GM23338 (cell line): ENCODE measurements at places on chromosomes 7 and 10. TPM values are rescaled to one million over a fixed set of nuclear protein-coding genes. Genes with fewer than 3 reads are reported as not detected.
A peak's percentile ranks its signal among the peaks of the same experiment; 100 is the strongest.

- no peaks in the 10 kb centered on the region for H3K4me1 ChIP-seq
- H3K36me3 ChIP-seq = no peaks in the 10 kb centered on the region
- peak; percentile 91 for DNase-seq
- no peaks in the 10 kb centered on the region for H3K27me3 ChIP-seq
- H3K4me3 ChIP-seq = no peak overlapping the region
Measured at GRCh38 chr7:98753989-98754479, 115.8 kb downstream of the TMEM130 start.

Gene IFIT1B
- not detected in 2 replicates for total RNA-seq

Gene ELMO1
- 15.0 and 24.9 TPM in 2 replicates for total RNA-seq

GRCh38 chr10:119209736-119210355 is 2.5 kb downstream of the GRK5 start:
- H3K27me3 ChIP-seq = peaks cover 18% of the 10 kb centered on the region
- peak overlapping the region; percentile 7; the same call in 1 of the 2 replicates for H3K4me3 ChIP-seq
- peaks cover 47% of the 10 kb centered on the region for H3K4me1 ChIP-seq
- H3K36me3 ChIP-seq = no peaks in the 10 kb centered on the region
- no peak overlapping the region for H3K27ac ChIP-seq

GRCh38 chr10:21510241-21511094 is 15.0 kb downstream of the SKIDA1 start:
- H3K27me3 ChIP-seq = peaks cover 53% of the 10 kb centered on the region
- DNase-seq = peak; percentile 86
- no peaks in the 10 kb centered on the region for H3K36me3 ChIP-seq
- peak overlapping the region; percentile 64 for H3K4me3 ChIP-seq
- peaks cover 73% of the 10 kb centered on the region for H3K4me1 ChIP-seq

Gene GJD4
- 0.35 TPM in 1 of 2 replicates, not detected in the other for total RNA-seq

- no peaks in the 10 kb centered on the region; the same call in 1 of the 2 replicates for H3K4me1 ChIP-seq
- H3K4me3 ChIP-seq = no peak overlapping the region
- DNase-seq = no peak
- no peak overlapping the region for H3K27ac ChIP-seq
- H3K36me3 ChIP-seq = no peaks in the 10 kb centered on the region
Measured at GRCh38 chr7:22444181-22444971, 55.6 kb downstream of the STEAP1B start.

Gene EN2
- total RNA-seq = not detected in 2 replicates

DNA sequence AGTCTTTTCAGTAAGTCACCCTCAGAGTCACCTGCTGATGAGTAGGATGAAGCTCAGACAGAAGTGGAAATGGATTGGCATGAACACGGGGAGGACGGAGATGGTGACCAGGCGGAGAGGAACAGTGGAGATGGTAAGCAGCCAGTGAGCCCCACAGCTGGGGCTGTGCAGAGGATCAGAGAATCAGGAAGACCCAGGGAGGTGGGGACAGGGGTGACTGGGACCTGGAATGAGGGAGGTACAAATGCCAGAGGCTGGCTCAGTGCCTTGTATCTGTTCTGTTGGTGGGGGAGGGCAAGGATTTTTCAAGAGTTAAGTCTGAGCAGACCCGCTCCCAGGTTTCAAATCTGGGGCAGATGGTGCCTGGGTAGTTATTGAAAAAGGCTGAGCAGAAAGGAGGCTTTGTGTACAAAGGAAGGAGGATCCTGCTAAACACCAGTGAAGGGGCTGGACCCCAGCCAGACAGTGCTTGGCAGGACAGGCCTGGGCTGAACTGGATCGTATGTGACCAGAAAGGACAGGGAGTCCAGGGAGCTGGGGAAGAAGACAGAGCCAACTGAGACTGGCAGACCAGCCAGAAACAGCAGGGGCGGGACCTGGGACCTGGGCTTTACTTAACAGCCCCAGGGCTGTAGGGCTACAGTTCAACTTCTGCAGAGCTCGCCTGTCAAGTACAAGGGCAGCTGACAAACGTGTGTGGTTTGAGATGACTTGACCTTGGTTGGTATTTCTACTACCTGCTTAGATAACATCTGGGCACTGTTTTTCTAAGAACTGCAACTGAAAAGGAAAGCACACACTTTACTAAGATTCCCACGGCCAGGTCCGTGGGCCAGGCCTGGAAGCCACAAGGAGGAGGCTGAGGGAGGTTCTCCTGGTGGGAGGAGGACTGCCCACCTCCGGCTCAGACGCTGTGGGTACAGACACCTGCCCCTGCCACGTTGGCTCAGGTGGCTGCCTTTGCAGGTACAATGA is 13.2 kb upstream of the FRMPD2 start:
- no peaks in the 10 kb centered on the region for H3K36me3 ChIP-seq
- no peak overlapping the region for H3K27ac ChIP-seq
- 0 out of 2 replicates have a peak, but pooled peaks cover 3% of the 10 kb centered on the region for H3K4me1 ChIP-seq
- DNase-seq = no peak
- no peaks in the 10 kb centered on the region for H3K27me3 ChIP-seq

Gene SUN3
- 0.52 TPM in 1 of 2 replicates, not detected in the other for total RNA-seq

Gene GCK
- total RNA-seq = 7.3 and 9.3 TPM in 2 replicates

DNA sequence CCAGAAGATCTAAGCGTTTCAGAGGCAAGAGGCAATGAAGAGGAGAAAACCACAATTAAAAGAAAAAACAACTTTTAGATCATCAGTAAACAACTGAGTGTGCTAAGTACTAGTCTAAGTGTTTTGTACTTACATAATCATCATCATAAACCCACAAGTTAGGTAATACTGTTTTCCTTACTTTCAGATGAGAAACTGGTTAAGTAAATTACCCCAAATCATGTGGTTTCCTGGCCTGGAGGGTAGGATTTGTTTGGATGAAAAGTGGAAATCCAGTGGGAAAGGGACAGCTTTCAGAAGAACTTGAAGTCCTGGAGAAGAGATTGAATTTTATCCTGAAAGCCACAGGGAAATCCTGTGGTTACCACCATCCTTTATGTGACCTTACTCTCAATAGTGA is 463.3 kb downstream of the LRMDA start:
- no peaks in the 10 kb centered on the region for H3K36me3 ChIP-seq
- no peak for DNase-seq
- no peak overlapping the region for H3K4me3 ChIP-seq
- H3K27ac ChIP-seq = no peak overlapping the region
- no peaks in the 10 kb centered on the region for H3K27me3 ChIP-seq
- no peaks in the 10 kb centered on the region for H3K4me1 ChIP-seq

- H3K4me3 ChIP-seq = no peak overlapping the region
- no peaks in the 10 kb centered on the region for H3K27me3 ChIP-seq
- no peak overlapping the region for H3K27ac ChIP-seq
- no peaks in the 10 kb centered on the region; the same call in 1 of the 2 replicates for H3K4me1 ChIP-seq
- H3K36me3 ChIP-seq = no peaks in the 10 kb centered on the region
Measured at GRCh38 chr7:28112883-28113540, 67.6 kb downstream of the JAZF1 start.

Gene PAPOLB
- total RNA-seq = 0.27 and 0.42 TPM in 2 replicates
